ENCODE measurements at places on chromosomes 13 and 19.

DNA sequence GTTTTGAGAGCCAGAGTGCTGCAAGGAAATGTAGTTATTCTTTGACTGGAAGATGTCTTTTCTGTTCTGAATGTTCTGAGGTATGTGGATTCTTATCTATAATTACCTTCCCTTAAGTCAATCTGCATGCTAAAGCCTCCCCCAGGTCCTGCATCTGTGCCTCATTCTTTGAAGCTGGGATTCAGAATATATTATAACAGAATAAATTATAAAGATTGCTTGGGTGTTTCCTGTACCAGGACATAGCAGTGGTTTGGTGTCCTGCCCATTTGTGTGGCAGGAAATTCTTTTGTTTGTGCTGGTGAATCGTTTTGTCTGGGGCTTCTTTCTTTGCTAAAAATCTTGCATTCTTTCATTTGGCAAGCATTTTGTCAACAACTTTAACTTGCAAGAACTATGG lies 60.2 kb downstream of the ITGBL1 start:
- DNase-seq = no peak

DNA sequence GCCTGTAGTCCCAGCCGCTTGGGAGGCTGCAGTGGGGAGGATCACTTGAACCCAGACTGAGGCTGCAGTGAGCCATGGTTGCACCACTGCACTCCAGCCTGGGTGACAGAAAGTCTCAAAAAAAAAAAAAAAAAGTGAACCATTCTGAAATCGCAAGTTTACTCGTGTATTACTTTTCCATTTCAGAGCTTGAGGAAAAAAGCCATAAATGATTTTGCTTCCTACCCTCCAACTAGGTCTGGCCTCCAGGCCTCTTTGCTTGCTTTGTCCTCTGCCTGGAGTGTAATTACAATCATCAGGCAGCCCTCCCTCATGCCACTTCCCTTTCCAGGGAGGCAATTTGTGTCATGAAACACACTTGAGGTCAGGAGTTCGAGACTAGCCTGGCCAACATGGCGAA lies 8.5 kb downstream of the BLVRB start:
- no peak for DNase-seq

- DNase-seq = peak; percentile 54
Measured at GRCh38 chr19:49489601-49490167, 2.3 kb downstream of the RPL13A start.

GRCh38 chr19:18264137-18264854 lies 10.0 kb downstream of the IQCN start:
- no peak for DNase-seq

DNA sequence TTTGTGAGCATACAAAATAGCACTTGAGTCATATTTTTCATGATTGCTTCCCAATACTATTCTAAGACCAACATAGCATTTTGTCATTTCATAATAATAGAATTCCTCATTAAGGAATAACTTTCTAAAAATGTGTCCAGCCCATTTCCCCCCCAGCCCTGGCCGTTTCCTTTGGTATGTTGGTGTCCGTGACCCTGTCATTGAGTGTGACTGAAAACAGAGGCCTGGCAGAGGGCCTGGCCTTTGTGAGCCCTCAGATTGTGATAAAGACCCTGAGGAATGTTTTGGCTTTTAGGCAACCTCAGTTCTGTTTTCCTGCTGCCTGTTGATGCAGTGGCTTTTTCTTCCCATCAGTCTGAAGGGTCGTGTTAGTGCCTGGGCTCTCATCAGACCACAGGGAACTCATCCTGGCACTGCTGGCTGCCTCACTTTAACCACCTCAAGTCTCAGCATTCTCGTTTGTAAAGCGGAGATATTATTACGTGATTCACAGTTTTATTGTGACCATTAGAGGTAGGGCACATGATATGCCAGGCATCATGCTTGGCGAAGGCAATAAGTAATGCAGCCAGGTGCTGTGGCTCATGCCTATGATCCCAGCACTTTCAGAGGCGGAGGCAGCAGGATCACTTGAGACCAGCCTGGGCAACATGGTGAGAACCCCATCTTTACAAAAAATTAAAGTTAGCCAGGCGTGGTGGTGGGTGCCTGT lies 13.8 kb downstream of the SPINT2 start:
- DNase-seq = no peak

DNA sequence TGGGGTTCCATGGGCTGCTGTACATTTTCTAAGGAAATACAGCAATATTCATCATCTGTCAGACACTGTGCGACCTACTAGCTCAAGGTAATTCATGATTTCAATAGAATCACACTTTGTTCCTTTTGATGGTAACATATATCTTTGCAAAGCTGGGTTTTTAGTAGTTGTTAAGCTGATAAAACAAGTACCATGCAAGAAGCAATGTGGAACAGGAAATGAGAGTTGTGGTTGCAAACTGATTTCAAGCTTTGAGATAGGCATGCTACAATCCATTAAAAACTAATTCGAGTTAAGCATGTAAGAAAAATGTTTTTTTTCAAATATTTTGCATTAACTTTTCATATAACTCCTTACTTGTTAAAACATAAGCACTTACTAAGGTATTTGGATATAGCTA lies 6.8 kb upstream of the MBNL2 start:
- peak; percentile 39 for DNase-seq

GRCh38 chr13:110572778-110573118 lies 11.2 kb upstream of the RAB20 start:
- no peak for DNase-seq

DNA sequence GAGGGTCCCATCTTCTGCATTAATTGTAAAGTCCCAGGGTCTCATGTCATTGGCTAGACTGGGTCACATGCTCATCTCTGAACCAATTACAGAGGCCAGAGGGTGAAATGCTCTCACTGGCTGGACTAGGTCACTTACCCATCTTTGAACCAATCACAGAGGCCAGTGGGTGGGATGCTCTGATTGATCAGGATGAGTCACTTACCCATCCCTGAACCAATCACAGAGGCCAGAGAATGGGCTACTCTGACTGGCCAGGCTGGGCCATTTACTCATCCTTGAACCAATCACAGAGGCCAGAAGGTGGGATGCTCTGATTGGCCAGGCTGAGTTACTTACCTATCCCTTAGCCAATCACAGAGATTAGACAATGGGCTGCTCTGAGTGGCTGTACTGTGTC lies 5.3 kb downstream of the MISP start:
- no peak for DNase-seq

DNA sequence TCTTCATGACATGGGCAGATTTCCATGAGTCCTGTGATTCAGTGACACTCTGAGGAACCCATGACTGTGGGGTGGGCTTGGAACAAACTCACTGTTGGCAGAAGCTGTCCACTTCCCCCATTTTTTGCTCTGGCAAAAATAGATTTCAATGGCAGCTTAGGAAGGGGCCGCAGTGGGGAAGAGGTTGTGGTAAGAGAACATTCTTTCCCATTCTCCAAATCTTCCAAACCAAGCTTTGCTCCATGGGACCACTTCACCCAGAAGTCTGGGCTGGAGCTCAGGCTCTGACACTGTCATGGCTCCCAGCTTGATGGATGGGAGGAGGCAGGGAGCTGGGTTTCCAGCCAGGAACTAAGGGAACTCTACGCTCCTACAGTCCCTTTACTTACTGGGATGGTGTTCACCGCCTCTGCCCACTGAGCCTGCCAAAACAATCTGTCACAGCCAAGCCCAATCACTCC lies 24.9 kb upstream of the MEDAG start:
- no peak for DNase-seq

DNA sequence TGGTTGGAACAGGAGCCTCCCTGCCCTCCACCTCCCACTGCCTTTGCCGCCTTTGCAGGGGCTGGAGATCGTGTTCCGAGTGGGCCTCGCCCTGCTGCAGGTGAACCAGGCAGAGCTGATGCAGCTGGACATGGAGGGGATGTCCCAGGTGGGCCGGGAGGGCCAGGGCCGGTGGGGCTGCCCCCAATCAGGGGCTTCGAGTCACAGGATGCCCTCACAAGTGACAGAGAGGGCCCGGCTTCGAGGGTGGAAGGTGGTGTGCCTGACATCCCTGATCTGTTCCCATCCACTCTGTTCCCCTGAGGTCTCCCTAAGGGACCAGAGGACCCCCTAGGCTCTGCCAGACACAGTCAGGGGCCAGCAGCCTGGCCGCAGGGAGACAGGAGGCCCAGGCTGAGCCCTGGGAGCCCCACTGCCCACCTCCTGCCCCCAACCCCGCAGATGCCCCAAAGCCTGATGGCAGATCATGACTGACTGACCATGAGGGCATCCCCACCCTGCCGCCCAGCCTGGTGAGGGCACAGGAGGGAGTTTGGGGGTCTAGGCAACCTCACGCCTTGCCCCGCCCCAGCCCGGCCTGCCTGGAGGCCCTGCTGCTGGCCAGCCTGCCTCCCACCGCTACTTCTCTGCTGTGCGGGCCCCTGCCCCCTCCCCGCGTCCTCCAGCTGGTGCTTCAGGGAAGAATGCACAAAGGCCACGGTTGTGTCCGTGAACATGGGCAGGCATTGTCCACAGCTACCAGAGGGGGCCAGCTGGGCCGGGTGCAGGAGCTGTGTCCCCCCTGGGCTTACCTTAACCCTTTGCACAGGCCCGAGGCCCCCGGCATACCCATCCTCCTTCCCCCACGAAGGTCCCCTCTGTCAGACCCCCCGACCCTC lies 21.8 kb downstream of the EVI5L start:
- DNase-seq = no peak

- DNase-seq = no peak
Measured at GRCh38 chr13:101795025-101795424, 342.6 kb downstream of the ITGBL1 start.

DNA sequence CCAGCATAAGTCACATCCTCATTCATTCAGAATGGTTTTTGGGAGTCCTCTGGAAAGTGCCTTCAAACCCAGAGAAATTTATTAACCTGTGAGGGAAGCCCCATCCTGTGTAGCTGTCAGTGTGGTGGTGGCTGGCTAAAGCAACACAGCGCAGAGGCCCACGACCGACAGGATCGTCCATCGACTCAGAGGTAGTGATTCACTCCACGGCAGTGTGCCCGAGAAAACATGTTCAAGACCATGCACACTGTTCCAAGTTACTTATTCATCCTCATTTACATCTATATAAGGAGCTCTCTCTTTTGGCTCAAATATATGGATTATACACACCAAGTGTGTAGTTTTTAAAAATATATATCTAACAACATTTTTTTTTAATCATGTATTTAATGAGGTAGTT lies 96.3 kb upstream of the SLC15A1 start:
- DNase-seq = no peak

DNA sequence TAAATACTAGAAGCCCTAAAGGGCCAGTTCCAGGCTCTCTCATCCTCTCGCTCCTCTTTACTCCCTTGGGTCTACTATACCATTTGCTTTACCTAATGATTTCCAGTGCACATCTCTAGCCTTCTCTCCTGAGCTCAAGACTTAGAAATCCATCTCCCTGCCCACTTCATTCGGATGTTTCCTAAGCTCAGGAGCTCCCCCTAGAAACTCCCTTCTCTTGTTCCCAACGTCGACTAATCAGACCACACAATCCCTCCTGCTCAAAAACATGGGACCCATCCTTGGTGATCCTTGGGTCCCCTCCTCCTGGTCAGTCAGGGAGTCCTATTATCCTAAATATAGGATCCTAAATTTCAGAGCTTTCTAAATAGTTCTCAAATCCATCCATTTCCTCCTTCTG lies 21.1 kb upstream of the STK24 start:
- DNase-seq = no peak

- no peak for DNase-seq
Measured at GRCh38 chr13:50460358-50460757, 383.1 kb downstream of the DLEU7 start.

GRCh38 chr13:30341815-30342570 lies 34.6 kb upstream of the KATNAL1 start:
- DNase-seq = no peak

DNA sequence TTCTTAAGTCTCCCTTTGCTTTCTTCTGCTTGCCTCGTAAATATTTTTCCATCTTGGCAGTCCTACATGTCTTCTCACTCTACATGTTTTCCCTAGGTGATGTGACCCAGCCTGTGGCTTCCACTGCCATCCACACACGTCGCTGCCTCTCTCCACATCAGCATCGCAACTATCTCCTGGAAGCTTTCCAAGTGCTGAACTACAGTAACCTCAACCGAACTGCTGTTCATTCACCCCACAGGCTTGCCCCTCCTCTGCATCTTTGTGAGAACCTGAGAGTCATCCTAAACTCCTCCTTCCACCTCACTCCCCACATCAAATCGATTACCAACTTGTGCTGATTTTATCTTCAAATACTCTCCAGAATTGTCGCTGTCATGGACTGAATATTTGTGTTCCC lies 41.2 kb upstream of the USPL1 start:
- DNase-seq = peak; percentile 81

GRCh38 chr19:41848666-41849065 lies 3.8 kb downstream of the DMRTC2 start:
- DNase-seq = no peak

DNA sequence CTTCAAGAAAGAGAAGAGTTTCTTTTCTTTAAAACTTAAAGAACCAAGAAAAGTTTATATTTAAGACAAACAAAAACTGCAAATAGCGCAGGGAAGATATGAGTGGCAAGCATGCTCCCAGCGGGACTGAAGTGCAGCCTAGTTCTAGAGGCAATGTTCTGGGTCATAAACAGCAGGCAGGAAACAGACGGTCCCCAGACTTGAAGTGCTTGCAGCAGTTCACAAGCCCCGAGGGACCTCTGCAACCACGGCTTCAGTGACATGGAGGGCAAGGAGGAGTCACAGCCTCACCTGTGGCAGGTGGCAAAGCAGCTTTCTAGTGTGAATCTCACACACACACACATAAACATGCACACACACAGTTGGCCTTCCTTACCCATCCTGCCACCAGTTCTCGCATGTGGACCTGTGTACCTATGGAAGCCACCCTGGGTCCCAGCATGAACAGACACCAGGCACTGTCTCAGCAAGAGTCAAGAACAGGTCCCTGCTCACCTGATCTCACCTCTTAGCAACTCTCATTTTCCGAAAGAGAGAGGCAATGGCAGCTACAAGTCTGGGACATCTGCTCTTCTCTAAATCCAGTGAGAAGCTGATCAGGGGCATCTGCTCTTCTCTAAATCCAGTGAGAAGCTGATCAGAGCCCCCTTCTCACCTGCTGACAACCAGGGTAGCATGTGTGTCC lies 162.0 kb downstream of the EFNB2 start:
- no peak for DNase-seq

- DNase-seq = no peak
Measured at GRCh38 chr19:870963-871401, 11.5 kb downstream of the CFD start.

GRCh38 chr19:33441277-33441699 lies 67.8 kb downstream of the CEBPG start:
- no peak for DNase-seq

DNA sequence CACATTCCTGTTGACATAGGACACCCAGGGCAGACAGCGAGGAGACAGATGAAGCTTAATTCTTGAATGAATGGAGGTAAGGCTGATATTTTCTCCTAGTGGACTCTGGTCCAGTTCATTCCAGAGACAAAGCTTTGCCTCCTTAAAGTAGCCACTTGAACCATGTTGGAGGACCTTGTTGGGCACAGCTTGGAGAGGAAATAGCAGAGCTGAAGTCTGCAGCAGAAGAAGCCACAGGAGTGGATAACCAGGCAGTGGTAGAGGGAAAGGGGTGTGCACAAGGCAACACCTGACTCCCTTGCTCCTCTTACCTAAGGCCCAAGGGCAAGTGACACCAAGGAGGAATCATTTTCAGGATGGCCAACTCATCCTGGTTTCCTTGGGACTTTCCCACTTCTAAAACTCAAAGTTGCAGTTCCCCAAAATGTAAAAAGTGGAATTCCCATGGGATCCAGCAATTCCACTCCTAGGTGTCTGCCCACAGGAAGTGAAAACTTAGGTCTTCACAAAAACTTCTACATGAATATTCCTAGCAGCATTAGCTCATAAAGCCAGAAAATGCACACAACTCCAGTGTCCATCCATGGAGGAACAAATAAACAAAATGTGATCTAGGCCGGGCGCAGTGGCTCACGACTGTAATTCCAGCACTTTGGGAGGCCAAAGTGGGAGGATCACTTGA lies 6.6 kb upstream of the RFX2 start:
- no peak for DNase-seq

Measured in CD4-positive, alpha-beta T cell treated with Interleukin-4 for 4 hours (primary cell).